ENCODE measurements at places on chromosomes 2 and 18.
A peak's percentile ranks its signal among the peaks of the same experiment; 100 is the strongest.

GRCh38 chr18:36499938-36500337 is 202.4 kb downstream of the FHOD3 start:
- no peak for DNase-seq

DNA sequence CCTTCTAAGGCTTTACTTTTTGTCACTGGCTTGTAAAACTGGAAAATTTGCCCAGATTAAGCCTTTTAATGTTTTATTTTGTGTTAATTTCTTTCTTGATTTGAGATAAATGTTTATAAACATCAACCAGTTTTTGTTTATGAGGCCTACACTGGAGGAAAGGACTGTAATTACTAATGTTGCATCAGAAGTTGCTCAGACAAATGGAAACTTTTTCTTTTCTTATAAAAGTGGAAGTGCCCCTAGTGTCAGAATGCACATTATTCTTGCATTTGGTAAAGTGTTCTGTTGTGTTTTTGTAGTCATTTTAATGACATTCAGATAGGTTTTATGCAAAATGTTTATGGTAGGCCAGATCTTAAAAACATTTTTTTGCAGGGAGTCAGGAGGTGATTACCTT is 25.3 kb downstream of the LCLAT1 start:
- no peak for DNase-seq

GRCh38 chr2:101395545-101396315 is 8.4 kb upstream of the CREG2 start:
- no peak for DNase-seq

DNA sequence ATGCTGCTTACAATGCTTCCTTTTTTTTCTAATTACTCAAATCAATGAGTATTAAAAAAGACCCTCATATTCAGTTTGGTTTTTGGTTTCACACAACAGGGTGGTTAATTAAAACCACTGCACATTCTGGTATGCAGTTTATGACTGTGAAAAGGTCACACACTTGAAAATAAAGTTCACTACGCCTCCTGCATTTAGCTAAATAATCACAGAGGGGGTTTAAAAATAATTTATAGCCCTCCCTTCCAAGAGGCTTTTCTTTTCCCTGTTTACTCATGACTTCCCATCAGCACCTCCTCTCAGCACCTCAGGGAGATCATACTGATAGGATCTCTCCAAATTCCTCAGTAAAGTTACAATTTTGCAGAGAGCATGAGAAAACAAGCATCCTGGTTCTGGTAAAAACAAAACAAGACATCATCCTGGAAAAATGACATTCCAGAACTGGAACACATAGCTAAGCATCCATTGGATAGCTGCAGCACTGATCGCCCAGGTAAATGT is 129.5 kb upstream of the TMEM200C start:
- DNase-seq: no peak

GRCh38 chr2:199395311-199395710 is 62.4 kb downstream of the SATB2 start:
- DNase-seq: no peak

DNA sequence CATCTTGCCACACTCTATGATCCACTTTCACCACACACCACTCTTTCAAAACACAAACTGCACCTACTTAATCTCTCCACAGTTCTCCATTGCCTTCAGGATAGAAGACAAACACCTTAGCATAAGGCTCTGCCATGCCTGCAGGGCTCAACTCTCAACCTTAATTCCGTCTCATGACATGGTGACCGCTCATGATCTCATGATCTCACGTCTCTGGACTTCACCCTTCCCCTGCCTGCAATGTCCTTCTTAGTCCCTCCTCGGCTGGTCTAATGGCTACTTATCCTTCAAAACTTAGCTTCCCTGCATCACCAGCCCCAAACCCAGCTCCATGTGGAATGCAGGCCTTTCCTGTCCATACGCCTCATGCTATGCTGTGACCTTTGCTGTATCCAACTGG is 85.3 kb downstream of the ACVR1 start:
- no peak for DNase-seq

DNA sequence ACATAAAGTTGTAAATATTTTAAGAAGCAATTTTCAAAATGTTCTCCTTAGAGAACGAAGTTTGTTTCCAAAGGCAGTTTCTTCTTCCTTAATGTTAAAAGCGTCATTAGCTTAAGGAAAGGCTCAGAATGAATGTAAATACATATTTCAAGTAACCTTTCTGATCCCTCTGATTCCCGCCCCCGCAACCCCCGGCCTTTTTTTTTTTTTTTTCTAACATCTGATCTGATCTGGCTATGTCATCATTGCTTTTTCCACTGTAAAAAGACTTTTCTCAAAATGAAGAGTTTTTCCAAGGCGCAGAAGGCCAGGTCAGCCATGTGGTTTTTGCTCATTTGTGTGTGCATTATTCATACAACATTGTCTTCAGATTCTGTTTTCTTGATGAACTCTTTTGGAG is 57.1 kb upstream of the MEIS1 start:
- no peak for DNase-seq

DNA sequence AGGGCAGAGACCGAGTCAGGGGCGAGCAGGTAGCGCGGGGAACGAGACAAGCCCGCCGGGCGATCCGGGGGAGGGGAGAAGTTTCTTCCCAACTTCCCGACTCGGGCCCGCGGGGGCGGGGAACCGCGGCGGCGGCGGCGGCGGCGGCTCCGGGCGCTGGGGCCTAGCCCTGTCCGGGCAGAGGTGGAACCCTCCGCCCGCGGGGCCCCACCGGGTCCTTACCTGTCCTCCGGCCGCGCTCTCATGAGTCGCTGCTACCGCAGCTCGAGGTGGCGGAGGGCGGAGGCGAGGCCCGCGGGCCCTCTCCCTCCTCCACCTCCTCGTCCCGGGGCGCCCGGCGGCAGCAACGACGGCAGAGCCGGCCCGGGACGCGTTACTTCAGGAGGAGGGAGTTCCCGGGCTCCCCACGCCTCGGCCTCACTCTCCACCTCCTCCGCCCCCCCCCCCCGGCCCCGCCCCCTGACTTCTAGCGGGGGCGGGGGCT is at the start of gene YES1:
Gene YES1, minus strand, starts transcription at position 351 of the 484 bp plus-strand sequence. CDS start 55,415 bp downstream, outside the sequence.
- DNase-seq: no peak

DNA sequence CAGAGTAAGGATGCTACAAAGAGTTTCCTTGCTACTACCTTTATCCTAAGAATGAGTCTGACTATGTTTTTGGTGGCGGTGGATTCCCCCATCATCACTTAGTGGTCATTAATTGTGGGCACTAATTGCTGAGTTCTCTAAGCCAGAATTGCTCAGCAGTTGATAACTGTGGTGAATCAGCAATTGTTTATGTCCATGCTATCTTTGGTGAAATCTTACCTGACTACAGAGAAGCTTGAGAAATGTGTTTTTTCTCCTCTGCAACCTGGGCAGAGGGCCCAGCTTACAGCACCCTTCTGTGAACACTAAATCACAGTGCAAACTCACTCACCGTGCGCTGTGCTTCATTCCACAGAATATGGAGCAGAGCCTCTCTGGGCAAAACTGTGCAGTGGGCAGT is 683.6 kb downstream of the CNTNAP5 start:
- DNase-seq: no peak

GRCh38 chr2:211498551-211499205 is 942.3 kb downstream of the CPS1 start:
- DNase-seq: no peak

DNA sequence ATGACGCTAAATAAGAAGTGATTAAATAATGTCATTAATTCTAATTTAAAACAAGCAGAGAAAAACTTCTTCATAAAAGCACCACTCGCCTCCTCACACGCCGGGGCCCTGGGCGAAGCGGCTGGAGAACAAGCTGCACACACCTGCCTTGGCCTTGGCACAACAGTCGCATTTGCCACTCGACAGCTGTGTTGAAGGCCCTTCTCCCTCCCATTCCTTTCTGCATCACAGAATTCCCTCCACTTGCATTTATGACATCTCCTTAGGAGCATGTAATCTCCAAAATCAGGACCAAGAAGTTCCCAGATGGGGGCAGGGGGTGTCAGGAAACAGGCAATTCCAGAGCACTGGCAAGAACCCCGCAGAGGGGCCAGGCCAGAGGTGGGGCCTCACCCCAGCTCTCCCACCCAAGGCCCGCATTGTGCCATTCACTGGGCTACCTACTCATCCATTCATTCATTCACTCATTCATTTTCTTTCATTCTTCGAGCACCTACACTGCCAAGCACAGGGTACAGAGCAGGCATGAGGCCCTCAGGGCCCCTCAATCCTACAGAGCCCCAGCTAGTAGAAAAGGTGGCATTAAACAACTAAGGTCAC is 6.4 kb downstream of the HDAC4 start:
- no peak for DNase-seq

DNA sequence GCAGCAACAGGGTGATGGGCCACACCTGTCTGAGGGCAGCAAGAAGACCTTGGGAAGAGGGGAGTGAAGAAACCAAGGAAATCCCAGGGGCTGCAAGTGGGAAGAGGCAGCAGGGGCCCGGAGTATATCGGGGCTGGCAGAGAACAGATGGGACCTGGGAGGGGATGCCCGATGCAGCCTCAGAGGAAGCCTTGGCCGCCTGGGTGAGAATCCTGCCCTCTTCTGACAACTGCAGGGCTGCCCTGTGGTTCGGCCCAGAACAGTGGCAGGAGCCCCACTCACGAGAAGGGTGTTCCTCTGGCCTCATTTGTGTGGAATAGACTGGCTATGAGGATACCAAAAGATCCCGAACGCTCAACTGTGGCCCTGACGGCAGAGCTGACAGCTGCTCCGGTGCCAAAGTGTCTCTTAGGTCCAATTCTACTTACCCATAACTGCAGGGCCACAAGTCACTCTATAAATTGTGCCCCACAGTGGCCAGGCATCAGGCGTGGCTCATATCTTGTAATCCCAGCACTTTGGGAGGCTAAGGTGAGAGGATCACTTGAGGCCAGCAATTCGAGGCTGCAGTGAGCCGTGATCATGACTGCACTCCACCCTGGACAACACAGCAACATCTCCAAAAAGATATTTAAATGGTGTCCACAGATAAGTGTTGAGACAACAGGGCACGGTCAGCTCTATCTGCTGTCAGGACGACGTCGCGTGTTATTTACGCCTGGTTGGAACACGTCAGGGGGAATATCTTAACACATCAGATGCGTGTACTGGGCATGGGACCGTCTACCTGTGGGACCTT is 23.6 kb upstream of the ID2 start:
- no peak for DNase-seq

- no peak for DNase-seq
These were observed 18.4 kb downstream of the DNER start for GRCh38 chr2:229695961-229696360.

GRCh38 chr2:9144046-9144445 is 62.6 kb upstream of the ASAP2 start:
- no peak for DNase-seq

GRCh38 chr2:170213651-170214050 is 35.7 kb downstream of the MYO3B start:
- DNase-seq: no peak

DNA sequence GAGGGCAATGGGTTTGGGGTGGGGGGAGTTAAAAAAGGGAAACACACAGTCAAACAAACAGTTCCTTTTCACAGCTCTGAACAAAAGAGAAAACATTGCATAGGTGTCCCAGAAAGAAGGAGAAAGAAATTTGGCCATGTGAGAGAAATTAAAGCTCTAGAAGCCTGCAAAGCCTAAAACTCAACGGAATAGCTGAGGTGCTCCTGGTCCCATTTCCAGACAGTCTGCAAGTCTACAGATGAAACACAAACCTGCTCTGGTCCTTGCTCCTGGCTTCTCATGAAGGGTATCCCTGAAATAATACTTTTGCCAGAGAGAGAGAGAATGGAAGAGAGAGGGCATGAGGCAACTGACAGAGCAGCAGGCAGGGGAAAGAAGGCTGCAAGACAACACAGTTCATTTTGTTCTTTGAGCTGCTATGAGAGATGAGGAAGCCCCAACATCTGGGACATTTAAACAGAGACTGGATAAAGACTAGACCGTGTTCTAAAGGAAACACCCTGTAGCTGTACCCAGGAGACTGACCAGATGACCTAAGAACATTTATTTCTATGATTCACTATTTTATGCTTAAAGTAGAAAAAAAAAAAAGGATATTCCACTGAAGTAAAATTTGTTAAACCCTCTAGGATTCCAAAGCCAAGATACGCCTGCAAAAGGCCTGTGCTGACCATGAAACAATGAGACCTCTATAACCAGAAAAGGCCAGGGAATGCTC is 57.3 kb upstream of the CYP26B1 start:
- DNase-seq: no peak

DNA sequence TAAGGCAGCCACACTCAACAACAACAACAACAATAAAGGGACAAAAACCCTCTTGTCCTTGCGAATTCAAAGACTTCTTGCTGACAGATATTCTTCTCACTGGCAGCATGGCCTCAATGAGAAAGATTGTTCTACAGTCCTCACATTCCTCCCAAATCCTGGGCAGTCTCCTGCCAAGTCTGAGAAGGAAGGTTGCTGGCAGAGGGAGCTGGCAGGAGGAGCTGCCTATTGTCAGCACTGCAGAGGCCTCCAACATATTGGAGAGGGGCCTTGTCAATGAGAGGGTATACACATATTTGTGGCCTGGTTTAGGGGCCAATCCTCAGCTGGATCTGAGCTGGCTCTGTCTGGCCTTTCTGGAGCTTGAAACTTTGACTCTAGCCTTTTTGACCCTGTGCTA is 63.5 kb downstream of the LAMA3 start:
- DNase-seq: peak; percentile 14

DNA sequence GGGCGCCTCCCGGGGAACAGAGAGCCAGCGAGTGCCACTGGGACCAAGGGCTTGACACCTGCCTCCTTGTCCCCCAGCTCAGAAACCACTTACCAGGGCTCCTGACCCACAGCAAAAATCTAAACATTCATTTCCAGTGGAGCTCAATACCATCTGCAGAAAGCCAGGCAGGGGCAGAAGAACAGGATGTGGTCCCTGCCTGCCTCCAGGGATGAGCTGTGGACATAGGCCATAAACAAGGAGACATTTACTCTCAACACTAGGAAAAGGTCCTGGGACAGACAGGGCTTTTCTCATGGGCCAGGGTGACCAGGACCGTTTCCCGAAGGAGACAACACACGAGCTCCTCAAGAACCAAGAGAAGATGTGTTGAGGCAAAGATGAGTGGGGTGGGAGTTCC is 203.0 kb downstream of the CTIF start:
- DNase-seq: no peak

GRCh38 chr2:65231121-65231520 is 3.5 kb downstream of the ACTR2 start:
- no peak for DNase-seq

GRCh38 chr2:226581661-226582060 is 218.0 kb downstream of the IRS1 start:
- DNase-seq: no peak

GRCh38 chr2:191376981-191377629 is 131.9 kb downstream of the MYO1B start:
- DNase-seq: peak; percentile 71

GRCh38 chr2:144071461-144071860 is 448.5 kb downstream of the ZEB2 start:
- DNase-seq: no peak

- no peak for DNase-seq
These were observed 96.7 kb upstream of the SIX3 start for GRCh38 chr2:44844651-44845270.

- DNase-seq: no peak
These were observed 172.1 kb downstream of the MREG start for GRCh38 chr2:215841175-215841816.

- no peak for DNase-seq
These were observed 114.8 kb upstream of the SATB2 start for GRCh38 chr2:199572571-199572970.

Measured in caudate nucleus (tissue), 63 donors.